NCI-H345 (cell line): ENCODE measurements at places on chromosomes 6 and 20.
A peak's percentile ranks its signal among the peaks of the same experiment; 100 is the strongest.

DNA sequence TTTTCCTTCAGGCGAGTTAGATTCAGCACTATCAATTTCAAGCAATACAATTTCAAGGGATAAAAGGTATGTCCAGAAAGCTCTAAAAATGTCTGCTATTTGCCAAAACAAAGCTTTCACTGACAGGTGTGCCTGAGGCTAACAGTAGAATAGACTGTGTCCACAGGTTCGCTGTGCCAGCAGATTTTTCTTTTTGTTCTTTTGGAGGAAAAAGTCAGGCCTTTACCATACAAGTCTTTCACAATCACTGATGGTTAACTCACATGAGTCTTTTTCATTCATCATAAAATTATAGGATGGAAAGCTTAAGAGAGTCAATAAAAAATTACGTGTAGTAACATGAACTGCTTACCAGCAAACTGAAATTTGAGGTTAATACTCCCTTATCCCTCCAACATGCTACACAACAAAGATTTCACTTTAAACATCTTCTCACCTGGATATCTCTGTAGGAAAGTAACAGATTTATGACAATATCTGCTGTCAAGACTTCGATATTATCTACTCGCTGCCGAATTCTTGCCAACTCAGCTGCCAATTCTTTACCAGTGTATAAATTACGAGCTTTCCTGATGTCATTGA is 95.4 kb downstream of the MAP3K5 start:
- DNase-seq = no peak

GRCh38 chr6:38792356-38792755 is 77.2 kb downstream of the DNAH8 start:
- DNase-seq = no peak

GRCh38 chr6:35058865-35059522 is 82.1 kb downstream of the TCP11 start:
- no peak for DNase-seq

DNA sequence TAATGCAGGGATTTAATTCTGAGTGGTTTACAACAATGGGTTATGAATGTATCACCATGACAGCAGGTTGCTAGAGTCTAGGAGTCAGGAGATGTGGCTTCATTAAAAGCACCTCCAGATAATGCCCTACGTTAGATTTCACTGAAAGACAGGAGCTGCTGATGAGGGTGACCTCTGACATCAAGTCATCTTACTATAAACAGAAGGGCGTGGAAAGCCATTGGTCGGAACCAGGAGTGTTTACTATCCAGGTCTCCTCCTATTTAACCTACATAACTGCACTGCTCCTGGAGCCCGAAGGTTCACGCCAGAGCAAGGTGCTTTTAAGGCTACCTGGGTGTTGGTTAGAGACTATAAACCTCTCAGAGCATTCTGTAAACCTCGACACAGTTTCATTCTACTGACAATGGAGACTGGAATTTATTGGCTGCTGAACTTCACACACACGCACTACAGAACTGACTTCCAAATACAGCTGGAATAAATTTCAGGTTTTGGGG is 128.7 kb downstream of the EYA4 start:
- DNase-seq = no peak

- DNase-seq = no peak
These were observed 148.3 kb downstream of the GPX5 start for GRCh38 chr6:28673787-28674671.

DNA sequence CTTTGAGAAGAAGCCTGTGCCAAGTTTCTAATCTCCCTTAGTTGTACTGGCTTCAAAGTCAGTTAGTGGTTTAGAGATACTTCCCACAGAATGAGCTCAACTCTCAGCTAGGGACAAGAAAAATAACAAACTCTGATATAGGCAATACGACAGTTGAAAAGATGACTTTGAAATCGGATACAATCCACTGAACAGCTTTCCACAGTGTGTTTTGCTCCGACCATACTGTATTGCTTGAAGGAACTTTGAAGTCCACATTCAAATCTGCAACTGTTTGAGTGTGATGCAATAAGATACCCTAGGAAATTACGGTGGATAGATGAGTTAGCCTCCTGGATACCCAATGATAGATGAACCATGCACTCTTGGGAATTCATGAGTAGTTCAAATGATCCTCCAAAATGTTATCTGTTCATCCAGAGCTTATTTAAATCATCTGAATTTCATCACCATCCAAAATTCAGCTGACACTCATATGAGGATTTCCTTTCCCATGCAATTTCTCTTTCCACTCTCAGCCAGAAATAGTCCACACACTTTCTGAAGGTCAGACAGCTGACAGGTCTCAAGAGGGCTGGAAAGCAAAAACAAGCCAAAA is 443.8 kb downstream of the HAO1 start:
- DNase-seq = no peak

DNA sequence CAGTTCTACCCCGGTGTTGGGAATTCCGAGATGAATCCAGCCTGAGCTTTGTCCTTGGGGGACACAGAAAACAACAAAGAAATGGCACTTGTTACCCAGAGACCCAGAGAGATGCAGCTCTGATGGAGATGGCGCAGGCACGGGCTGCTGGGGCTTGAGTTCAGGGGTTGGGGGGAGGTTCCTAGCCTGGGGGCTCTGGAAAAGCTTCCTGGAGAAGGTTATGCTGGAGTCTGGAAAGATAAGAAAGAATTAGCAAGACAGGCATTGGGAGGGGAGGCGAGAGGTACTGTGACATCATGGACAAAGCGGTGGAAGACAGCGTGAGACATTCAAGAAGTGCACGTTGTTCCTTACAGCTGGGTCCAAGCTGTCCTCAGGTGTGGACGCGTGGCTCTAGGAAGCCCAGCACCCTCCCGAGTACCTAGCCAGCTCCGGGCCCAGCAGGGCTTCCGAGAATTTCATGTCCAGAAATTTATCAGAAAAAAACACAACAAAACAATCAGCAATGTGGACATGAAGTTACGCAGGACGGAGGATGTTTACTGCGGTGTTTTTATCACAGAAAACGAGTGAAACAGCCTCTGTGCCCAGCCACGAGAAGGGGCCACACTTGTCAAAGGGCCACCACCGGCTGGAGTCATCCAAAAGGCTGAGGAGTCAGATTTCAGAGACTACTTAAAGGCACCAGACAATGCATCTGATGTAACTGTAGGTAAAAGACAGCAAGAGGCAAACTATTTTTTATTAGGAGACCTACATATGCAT is 39.5 kb downstream of the C20orf203 start:
- peak; percentile 11 for DNase-seq

GRCh38 chr20:38725148-38725901 is 1.0 kb downstream of the SLC32A1 start:
- DNase-seq = no peak

GRCh38 chr20:38825901-38826625 is 20.6 kb downstream of the PPP1R16B start:
- peak; percentile 94 for DNase-seq

GRCh38 chr20:36394340-36394965 is 88.3 kb downstream of the DLGAP4 start:
- no peak for DNase-seq

GRCh38 chr6:23097566-23097965 is 528.2 kb downstream of the HDGFL1 start:
- DNase-seq = no peak

GRCh38 chr6:5930143-5930770 is 76.5 kb downstream of the NRN1 start:
- no peak for DNase-seq

DNA sequence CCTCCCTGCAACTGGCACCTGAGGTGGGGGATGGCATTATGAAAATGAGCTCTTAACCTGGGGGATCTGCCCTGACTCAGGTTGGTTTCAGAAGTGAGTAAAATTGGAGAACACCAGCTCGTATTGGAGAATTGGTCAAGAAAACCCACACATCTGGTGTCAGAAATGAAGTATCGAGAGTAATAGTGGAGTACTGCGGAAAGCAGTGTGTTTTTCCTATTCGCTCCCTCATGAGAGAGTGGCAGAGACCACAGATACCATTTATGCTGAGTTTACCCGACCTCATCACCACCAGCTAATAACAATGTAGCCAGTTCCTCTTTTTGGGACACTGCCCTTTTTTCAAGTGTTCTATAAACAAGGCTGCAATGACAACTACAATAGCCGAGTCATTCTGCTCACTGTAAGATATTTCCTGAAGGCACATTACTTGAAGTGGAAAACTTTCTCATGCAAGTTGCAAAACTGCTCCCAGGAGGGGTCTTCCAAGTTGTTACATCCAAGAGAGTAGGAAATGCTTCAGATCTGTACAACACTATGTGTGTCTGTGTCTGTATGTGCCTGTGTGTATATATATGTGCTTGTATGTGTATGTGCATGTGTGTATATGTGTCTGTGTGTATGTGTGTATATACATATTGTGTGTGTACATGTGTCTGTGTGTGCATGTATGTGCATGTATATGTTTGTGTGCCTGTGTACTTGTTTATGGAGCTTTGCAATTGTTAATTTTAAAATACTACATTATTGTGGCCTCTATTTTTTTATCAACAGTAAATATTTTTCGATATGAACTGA is 106.0 kb upstream of the CST7 start:
- DNase-seq = peak; percentile 13

DNA sequence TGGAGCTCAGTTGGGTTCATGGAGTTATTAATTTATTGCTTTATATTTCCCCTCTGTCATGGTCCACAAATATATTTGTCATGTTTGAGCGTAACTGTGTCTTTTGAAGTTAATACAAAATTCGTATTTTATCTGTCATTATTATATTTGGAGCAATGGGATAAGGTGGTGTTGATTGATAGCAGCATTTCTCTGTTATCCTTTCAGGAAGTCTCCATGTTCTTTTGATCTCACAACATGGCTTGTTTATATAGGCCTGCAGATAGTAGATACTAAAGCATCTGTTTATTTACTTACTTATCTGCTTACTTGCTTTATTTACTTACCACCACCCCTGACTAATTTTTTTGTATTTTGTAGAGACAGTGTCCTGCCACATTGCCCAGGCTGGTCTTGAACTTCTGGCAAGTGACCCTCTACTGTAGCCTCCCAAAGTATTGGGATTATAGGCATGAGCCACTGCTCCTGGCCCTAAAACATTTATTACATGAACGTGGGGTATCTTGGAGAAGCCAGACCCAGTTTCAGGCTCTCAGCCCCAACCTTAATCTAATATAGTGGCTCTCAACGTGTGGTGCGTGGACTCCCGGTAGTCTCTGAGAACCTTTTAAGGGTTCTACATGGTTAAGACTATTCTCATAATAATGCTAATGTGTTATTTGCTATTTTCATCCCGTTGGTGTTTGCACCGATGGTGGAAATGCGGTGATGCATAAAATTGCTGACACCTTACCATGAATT is 104.2 kb downstream of the NCOA3 start:
- peak; percentile 32 for DNase-seq

DNA sequence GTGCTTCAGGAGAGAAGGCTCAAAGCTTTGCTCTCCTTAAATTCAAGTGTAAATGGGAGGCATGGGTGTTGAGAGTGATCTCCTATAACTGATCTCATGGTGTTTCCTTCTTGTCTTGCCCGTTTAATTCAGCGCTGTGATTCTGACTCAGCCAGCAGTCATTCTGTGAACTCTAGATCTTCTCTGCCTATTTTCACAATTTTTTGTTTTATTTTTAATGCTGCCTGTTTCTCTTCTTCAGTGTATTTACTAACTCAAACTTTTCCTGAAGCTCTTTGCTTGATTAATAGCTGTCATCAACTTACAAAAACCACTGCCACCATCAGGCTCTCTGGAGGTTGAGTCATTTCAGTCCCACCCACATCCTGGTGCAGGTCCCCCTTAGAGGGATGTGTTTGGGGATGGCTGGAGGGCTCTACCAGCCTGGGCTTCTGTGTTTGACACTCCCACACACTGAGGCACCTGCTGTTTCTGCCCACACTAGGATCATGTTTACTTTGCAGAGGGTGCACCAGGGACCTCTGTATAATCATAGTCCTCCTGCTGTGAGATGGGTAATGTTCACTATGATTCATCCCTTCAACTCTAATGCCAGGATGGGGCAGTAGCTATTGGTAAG is 94.0 kb downstream of the SHLD1 start:
- peak; percentile 96 for DNase-seq

- DNase-seq = no peak
These were observed 61.3 kb upstream of the ZNFX1 start for GRCh38 chr20:49339123-49339522.

- no peak for DNase-seq
These were observed 15.3 kb upstream of the SULF2 start for GRCh38 chr20:47800623-47801022.

- DNase-seq = no peak
These were observed at the start of gene TBX18 for GRCh38 chr6:84764332-84765049. Gene TBX18, minus strand, starts transcription at chr6:84764598. Its CDS starts 417 bp downstream, at chr6:84764181.

DNA sequence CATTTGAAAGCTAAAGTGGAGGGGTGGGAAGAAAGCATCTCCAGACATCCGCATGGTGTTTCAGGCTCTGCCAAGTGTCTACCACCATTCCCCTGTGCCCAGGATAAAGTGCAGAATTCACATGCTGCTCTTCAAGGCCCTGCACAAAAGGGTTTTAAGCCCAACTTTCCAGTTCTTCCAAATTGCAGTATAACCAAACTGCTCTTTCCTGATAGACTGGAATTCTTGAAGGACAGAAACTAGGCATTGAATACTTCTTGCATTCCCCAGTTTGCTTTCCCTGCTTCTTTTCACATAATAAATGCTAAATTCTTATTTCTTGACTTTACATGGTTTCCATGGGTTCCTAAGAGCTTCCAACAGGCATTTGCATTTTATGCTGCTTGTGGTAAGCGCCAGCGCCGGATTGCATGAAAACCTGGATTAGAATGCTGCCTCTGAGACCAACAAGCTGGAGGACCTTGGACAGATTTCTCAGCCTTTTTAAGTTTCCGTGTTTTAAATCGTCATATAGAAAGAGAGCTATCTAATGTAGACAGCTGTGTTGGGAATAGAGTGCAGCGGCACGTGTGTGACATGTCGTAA is 7.9 kb downstream of the SOX4 start:
- no peak for DNase-seq

DNA sequence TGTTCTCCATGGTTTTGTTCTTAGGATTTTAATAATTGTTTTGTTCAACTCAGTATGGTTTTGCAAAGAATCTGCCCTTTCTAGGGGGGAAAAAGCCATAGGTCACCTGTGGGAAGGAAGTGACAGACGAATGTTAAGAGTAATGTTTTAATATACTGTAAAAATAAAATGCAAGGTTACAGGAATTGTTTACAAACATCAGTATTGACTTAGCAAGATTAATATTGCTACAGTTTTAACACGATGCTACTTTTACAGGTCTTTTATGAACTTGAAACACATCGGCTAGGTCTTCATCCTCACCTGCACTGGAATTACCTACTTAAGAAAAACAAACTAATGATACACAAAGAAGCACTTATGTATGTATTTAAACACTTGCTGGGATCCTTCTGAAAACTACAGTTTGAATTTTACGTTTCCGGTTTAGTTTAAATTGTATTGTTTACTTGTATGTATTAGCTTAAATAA is 1.7 kb upstream of the NKX2-4 start:
- DNase-seq = no peak

- peak; percentile 23 for DNase-seq
These were observed 57.4 kb upstream of the TFAP2D start for GRCh38 chr6:50655848-50656453.
